ENCODE measurements at places on chromosomes 2 and 18. TPM values are rescaled to one million over a fixed set of nuclear protein-coding genes. Genes with fewer than 3 reads are reported as not detected.

GRCh38 chr2:233691443-233692433 lies 952 bp upstream of the UGT1A6 start:
- no peaks in the 10 kb centered on the region for H3K27me3 ChIP-seq
- H3K36me3 ChIP-seq = no peaks in the 10 kb centered on the region
- H3K4me1 ChIP-seq = no peaks in the 10 kb centered on the region
- peak overlapping the region; percentile 1 for H3K27ac ChIP-seq
- DNase-seq = no peak
- H3K4me3 ChIP-seq = no peak overlapping the region

GRCh38 chr2:203366639-203367466 lies 38.7 kb downstream of the ABI2 start:
- H3K4me3 ChIP-seq = no peak overlapping the region
- no peaks in the 10 kb centered on the region for H3K27me3 ChIP-seq
- H3K4me1 ChIP-seq = no peaks in the 10 kb centered on the region
- no peak overlapping the region for H3K27ac ChIP-seq
- no peak for DNase-seq

DNA sequence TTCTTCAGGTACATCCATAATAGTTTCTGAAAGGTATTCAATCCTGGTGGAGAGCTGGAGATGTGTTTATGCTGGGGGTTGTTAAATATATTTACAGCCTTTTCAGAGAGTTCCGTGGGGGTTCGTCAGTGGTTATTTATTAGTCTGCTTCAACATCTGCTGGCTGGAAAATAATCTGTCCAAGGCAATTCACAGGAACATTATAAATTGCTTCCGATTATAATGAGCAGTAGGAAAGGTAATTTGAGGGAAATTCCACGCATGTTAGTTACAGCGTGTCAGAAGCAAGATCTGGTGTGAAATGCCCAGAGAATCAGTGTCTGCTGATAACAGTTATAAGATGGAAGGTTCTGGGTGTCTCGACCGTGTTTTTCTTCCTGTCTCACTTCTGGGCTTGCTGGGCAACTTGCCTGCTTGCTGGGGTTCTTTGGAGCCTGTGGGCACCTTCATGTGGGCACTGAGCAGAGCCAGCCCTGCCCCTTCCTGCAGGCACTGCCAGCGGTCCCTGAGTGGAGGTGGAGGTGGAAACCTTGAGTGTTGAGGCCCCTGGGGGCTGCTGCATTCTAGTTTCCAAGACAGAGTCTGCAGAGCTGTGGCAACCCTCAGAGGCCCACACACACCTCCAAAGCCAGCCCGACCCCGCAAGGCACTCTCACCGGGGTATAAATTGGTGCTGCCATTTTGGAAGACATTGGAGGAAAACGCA lies 185.7 kb downstream of the FAM210A start:
- H3K4me3 ChIP-seq = no peak overlapping the region
- DNase-seq = no peak
- no peaks in the 10 kb centered on the region for H3K36me3 ChIP-seq
- no peak overlapping the region for H3K27ac ChIP-seq

The FAP gene
- total RNA-seq = 12.0 TPM

DNA sequence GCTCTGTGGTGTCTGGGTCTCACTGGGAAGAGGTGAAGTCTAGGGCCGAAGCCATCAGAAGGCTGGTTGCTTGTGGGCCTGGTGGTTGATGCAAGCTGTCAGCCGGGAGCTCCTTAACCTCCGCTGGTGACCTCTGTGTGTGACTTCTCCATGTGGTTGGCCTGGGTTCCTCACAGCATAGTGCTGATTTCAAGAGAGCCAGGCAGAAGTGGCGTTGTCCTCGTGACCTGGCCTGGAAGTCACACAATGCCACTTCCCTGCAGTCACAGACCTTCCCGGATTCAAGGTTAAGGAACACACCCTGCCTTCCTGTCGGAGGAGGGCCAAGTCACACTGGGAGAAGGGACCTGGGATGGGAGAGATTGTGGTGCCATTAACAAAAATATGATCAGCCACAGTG lies 303.7 kb upstream of the HS6ST1 start:
- peak; percentile 40 for DNase-seq
- H3K36me3 ChIP-seq = no peaks in the 10 kb centered on the region
- no peak overlapping the region for H3K27ac ChIP-seq

Measured in tibial nerve (tissue), 4 donors.